ENCODE measurements at places on chromosomes 7 and 10.

DNA sequence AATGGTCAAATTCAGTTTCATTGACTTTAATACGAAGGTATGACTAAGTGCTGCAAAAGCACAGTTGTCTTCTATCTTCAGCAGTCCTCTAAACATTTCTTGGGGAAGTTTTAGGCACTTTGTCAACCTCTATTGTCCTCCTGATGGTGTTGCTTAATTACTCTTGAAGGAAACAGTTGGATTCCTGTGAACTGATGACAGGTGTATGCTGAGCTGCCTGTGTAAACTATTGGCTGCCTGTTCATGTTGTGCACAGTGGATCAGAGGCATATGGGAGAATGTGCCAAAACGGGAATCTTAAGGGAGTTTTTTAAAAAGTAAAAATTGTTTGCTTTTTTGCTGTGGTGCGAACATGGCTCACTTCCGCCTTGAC lies 221.0 kb downstream of the AUTS2 start:
- DNase-seq = no peak

DNA sequence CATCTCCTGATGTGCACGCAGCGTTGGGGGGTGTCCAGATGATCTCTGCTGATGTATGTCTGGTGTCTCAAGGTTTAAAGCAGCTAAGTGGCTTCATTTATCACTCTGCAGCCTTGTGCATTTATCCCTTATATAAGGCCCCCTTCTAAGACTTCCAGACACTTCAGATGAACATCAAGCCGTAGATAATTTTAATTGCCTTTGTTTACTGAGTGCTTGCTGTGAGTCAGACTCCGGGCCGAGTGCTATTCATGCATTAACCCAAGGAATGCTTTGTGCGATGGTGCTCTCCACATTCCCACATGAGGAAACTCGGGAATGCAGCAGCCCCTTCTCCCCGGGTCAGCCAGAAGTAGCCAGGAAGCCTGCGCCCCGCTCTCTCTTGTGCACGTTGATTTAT lies 328.6 kb upstream of the COBL start:
- DNase-seq = no peak

DNA sequence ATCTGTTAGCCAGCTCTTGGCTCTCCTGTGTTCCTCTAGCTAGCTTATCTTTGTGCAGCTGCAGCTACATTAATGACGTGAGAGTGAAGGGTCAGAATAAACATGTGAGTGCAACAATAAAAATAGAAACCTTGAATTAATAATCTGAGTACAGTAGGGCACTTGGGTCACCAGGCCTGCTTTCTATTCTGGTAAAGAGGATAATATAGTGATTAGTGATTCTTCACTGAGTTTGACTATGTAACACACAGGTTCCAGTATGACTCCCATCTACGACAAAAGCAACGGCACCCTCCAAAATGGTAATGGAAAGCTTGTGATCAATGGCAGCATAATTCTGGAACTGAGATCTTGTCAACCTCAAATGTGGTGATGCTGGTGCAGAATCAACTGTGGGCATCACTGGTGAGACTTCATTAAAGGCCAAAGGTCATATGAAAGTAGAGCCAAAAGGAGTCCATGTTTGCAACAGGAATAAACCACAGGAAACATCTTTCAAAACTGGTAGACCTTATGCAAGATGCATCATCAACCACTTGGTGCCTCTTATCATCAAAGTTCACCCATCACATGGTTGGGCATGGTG lies 77.6 kb downstream of the NRBF2 start:
- DNase-seq = no peak

GRCh38 chr10:94397549-94398370 lies 4.6 kb upstream of the TBC1D12 start:
- DNase-seq = no peak

DNA sequence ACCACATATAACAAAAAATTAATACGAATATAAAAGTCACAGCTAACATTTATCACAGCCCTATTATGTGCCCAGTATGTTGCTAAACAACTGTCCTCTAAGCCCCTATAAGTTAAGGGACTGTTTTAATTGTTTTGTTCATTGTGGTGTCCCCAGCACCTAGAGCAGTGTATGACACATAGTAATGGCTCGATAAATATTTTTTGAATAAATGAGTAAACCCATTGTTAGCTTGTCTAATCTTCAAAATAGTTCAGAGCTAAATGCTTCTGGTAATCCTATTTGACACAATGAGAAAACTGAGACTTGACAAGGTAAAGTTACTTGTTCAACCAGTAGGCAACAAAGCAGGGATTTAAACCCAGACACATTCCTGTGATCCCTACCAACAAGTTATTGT lies 78.4 kb upstream of the NEUROD6 start:
- no peak for DNase-seq

GRCh38 chr7:76086070-76086469 lies 38.2 kb downstream of the MDH2 start:
- no peak for DNase-seq

- no peak for DNase-seq
Observed at GRCh38 chr7:92682330-92682729, 92.1 kb upstream of the FAM133B start.

- no peak for DNase-seq
Observed at GRCh38 chr10:106559442-106559841, 605.1 kb downstream of the SORCS1 start.

GRCh38 chr7:35316549-35316948 lies 62.6 kb upstream of the TBX20 start:
- DNase-seq = no peak

GRCh38 chr10:129880191-129880870 lies 83.7 kb downstream of the EBF3 start:
- no peak for DNase-seq

GRCh38 chr7:155203059-155203881 lies 94.4 kb upstream of the INSIG1 start:
- no peak for DNase-seq

DNA sequence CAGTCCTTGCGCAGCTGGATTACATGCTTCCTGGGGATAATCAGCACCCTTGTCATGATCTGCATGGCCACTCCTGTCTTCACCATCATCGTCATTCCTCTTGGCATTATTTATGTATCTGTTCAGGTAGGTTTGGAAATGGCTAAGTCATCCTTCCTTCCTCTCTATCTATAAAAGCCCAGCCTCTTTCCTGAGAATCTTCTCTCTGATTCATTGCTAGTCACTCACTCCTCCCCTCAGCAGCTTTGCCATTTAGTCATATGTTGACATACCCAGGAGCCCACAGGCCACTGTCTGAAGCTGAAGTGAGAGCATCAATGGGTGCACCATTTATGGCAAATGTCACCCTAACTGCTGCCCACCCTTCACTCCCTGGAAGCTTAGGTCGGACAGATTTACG lies 52.0 kb downstream of the ABCC2 start:
- no peak for DNase-seq

- no peak for DNase-seq
Observed at GRCh38 chr7:77958436-77958835, 159.9 kb downstream of the PHTF2 start.

- DNase-seq = no peak
Observed at GRCh38 chr7:158497627-158498026, 90.0 kb downstream of the PTPRN2 start.

DNA sequence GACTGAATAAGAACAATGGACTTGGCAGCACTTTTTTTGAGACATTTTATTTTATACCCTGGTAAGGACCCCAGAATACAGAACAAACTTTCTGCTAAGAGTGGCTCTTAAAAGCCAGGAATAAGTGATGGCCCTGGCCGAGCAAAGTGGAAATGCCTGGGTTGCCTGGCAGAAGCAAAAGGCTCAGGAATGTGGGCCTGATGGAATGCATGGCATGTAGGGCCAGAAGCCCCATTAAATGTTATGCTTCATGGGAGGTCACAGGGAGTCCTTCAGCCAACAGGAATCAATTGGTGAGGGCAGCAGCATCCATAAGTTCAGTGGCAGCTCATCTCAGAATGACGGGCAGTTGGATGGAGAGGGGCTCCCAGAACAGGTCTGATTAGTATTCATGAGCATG lies 301.5 kb upstream of the CACNA2D1 start:
- DNase-seq = no peak

DNA sequence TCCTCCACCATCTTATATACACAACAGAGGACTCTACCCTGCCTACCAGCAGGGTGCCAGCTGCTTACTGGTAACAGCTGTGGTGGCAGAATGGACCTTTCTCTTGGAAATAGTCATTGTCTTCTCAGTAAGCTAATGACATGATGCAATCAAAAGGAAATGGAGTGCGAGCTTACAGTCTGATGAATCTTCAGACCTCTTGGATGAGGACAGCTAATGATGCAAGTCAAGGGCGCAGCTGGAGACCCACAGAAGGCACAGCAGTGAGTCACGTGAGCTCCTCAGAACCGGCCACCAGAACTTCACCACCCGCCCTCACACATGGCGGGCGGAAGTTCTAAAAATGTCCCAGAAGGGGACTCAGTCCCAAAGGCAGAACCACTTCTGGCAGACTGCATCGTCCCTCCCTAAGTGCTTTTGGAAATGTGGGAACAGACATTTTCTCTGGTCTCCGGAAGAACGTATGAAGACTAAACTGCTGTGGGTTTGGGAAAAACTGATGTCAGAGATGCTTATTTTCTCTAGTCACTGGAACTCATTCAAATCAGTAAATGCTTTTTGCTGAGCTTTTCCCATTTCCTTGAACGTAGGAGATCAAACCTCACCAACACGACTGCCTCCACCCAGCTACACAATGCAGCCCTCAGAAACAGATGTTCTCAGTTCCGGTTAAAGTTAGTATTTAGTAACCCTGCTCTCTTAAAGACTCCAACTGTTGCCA lies 96.4 kb downstream of the FAS start:
- DNase-seq = no peak
